ENCODE measurements at places on chromosomes 12 and 14.
A peak's percentile ranks its signal among the peaks of the same experiment; 100 is the strongest.

DNA sequence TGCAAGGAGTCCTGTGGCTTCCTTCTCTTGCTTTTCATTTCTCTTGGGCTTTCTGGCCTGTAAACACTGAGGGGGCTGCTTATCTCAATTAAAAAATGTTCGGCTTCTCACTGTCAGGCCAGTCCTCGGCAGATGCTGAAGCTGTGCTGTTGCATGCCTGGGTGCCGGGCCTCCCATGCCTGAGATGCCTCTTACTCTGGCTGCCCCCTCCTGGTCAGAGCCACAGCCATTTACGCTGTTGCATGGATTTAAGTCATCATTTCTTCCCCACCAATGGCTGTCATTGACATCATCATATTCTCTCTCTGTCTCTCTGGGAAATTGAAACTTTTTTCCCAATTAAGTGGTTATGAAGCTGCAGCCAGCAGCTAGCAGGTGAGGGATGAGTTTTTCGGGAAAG, 53.7 kb downstream of the FOXN4 start:
- peak; percentile 41 for DNase-seq

DNA sequence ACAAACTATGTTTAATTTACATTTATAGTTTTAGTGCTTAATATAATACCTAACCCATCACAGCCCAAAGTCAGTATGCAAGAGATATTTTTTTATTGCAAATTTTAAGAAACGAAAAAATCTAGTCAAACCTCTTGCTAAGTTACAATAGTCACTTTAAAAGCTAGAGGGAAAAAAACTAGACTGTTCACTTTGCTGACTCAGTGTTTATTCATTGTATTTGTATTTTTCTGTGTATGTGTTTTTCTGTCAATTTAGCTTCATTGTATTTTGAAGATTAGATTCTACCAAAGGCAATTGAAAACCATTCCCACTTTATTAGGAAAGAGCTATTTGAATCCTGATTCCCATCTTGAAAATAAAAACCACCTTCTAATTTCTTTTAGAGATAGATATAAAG, 891.5 kb downstream of the SLC16A7 start:
- no peak for DNase-seq

DNA sequence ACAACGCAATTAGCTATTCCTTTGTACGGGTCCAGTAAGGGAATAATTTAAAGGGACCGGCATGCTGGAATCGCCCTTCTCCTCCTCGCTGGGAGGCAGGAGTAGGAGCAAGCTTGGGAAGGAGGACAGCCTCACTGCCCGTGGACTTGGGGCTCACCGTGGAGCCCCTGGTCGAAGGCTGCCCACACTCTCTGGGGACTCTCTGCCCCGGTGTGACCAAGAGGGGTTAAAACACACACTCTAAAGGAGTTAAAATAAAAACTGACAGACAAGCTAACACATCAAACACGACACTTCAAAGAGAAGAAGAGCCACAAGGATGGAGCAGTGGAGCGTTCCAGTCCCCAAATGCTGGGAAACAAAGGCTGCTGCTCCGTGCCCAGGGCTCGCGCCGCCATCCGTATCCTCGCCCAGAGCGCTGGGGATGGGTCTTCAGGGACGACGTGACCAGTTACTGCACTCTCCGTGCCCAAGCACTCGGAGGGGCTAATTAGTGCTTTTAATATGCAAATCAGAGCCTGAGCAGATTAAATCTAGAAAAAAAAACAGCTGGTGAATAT, 123.3 kb downstream of the PAPOLA start:
- no peak for DNase-seq

DNA sequence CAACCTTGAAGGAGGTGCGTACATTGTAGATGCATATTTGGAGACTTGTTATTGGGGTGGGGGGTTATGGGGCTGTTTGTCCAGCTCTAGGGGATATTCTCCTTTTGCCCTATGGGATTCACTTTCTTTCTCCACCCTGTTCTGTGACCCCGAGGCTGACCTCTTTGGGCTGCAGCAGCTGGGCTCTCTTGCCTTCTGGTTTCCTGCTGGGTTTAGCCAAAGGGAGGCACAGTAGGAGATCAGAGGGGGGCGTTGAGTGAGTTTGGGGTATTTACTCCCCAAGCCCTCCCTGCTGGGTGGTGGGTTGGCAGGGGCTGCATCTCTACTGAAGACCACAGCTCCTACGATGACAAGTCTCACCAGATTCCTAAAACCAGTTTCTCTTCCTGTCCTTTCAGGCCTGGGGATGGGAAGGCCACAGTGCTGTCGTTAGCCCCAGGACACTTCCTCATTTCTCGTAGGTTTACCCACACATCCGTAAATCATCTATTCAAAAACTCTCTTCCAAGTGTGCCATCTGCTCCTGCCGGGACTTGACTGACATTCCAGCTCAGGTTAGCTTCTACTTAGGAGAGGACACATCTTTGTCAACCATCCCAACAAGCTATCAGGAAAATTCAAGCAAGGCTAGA, 127.1 kb downstream of the TMEM30B start:
- no peak for DNase-seq

GRCh38 chr12:76698966-76699365, 64.9 kb upstream of the ZDHHC17 start:
- no peak for DNase-seq

GRCh38 chr12:1403417-1403816, 191.0 kb downstream of the FBXL14 start:
- DNase-seq = no peak

GRCh38 chr14:65661865-65662264, 249.3 kb downstream of the FUT8 start:
- DNase-seq = no peak

- no peak for DNase-seq
These were observed 18.2 kb downstream of the ANKRD9 start for GRCh38 chr14:102491366-102491765.

GRCh38 chr14:75752907-75753594, 92.0 kb downstream of the TTLL5 start:
- DNase-seq = peak; percentile 32

DNA sequence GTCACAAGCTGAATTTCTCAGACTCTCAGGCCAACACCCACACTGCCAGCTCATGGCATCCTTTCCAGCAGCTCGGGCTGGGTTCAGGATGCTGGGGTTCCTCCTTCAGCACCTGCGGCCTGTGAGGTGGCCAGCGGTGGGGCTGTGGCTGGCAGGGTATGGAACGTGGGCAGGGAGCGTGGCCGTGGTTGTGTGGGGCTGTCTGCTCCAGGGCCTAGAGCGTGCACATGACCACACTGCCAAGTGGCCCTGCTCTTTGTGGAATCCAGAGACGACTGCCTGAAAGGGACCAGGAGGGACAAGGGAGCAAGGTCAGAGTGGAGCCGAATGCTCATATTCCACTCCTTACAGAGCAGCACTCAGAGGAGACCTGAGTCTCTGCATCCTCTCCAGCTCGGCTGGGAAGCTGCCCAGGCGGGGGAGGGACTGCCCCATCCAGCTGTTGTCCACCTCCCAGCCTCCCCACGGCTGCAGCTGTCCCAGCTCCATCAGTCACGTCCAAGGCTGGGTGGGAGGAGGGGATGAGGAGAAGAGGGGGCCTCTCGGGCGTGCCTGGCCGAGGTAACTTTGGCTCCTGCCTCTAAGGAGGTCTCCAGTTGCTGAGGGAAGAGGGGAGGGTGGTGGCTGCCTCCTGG, 71.3 kb downstream of the TSPAN9 start:
- DNase-seq = no peak

- peak; percentile 30 for DNase-seq
These were observed 228.1 kb downstream of the ANO2 start for GRCh38 chr12:5716976-5717375.

DNA sequence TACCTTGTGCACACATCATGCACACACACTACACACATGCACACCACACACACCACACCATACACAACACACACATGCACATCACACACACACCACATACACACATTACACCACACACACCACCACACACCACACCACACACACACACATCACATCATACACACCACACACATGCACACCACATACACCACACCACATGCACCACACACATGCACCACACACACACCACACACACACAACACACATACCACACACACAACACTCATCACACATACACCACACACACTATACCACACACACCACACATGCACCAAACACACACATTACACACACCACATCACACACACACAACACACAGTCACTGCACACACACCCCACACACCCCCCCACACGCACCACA, 38.1 kb downstream of the SDR9C7 start:
- no peak for DNase-seq

DNA sequence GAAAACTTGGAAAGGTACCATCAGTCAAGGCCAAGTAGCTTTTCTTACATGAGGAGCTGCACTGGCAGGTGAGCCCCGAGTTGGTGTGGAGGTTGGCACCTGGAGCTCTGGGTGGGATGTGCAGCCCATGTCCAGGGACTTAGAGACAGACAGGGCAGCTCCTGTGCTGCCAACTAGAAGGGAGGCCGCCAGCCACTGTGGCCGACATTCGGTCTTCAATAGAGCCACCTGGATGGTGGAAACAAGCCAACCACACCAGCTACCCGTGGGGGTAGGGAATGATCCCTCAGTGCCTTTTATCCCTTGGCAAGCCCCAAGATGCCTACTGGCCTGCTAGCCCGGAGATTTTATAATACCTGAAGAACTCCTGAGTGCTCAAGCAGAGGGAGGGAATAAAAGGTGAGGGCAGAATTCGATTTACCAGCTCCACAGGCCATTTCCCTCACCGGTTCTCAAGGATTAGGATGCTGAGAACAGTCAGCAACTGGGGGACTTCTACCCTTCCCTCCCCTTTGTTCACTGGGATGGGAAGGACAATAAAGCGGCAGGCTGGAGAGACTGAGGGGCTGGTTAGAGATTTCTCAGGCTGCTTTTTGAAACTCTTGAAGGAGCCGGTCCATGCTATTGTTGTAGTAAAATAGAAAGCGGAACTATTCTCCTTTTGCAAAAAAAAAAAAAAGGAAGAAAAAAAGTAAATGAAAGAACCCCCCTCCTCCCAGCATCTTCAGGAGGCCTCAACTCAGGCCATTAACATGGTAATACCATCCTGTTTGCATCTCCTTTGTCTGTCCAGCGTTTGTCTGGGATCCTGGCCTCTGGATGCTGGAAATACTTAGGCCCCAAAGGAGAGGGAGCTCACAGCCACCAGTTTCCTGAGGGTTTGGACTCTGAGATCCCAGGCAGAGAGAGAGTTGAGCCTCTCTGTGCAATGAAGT, 321.6 kb downstream of the ZFP36L1 start:
- no peak for DNase-seq

GRCh38 chr12:95195122-95195521, 22.1 kb downstream of the FGD6 start:
- no peak for DNase-seq

- no peak for DNase-seq
These were observed 62.6 kb upstream of the RESF1 start for GRCh38 chr12:31896514-31897039.

GRCh38 chr12:74021937-74022336, 515.7 kb upstream of the ATXN7L3B start:
- DNase-seq = no peak

GRCh38 chr12:10618338-10618987, 5.1 kb upstream of the MAGOHB start:
- peak; percentile 73 for DNase-seq

DNA sequence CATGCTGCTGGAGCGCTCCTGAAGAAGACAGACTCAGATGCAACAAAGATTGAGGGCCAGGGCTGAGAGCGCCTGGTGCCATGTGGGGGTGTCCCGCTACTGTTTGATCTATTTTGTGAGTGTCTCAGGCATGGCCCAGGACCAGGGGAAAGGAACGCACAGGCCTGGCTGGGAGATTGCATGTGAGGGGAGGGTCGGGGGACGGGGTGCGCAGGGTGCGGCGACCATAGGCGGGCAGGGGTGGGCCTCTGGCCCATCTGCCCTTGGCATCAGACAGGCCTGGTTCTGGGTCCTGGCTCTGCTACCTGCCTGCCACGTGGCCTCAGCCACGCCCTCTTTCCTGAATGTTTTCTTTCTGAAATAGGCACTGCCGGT, 47.5 kb downstream of the BEGAIN start:
- no peak for DNase-seq

DNA sequence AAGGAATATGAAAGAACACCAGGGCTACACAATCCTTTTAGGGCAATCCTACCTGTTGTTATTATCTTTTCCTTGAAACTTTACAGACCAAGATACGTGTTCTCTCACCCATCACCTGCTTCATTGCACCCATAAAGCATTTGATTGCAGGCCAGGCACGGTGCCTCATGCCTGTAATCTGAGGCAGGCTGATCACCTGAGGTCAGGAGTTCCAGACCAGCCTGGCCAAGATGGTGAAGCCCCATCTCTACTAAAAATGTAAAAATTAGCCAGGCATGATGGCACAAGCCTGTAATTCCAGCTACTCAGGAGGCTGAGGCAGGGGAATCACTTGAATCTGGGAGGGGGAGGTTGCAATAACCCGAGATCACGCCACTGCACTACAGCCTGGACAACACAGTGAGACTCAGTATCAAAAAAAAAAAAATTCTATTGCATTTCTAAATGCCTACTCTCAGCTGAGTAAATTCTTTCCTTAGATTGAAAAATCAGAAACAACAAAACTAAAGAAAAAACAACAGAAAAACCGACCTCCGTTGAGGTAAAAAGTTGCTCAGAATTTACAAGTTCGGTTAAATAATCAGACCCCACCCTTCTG, 183.7 kb upstream of the TMEM132C start:
- DNase-seq = no peak

- DNase-seq = no peak
These were observed 3.4 kb downstream of the KANSL2 start for GRCh38 chr12:48678551-48679185.

- no peak for DNase-seq
These were observed 87.3 kb downstream of the TTC7B start for GRCh38 chr14:90728951-90729350.

GRCh38 chr12:50050410-50051098, 6.8 kb upstream of the ASIC1 start:
- DNase-seq = peak; percentile 77

DNA sequence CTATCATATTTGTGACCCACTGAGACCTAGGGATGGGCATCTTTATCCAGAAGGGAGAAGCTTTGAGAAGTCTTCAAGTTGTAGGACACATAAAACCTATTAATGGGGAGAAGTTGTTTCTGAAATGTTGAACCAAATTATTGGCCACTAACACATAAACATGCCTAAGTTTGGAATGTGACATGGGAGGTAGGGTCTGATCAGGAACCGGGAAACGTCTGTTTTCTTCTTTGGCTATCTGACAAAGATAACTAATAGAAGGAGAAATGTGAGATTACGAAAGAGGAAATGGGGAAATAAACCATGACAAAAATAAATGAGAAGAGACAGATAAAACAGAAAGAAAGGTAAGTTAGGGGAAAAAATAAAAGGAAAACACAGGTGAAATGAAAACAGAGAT, 425.2 kb downstream of the EGLN3 start:
- no peak for DNase-seq

- DNase-seq = peak; percentile 93
These were observed 15.2 kb upstream of the PEBP1 start for GRCh38 chr12:118120579-118121363.

Data from AG20443 (cell line).